T-helper 2 cell treated with Interferon-gamma antibody and Interleukin-4, amounts not matched to agents 100 ng/mL and 5 ng/mL, for 36 hours (primary cell): ENCODE measurements at places on chromosomes 6 and 20. TPM values are rescaled to one million over a fixed set of nuclear protein-coding genes. Genes with fewer than 3 reads are reported as not detected.

The PBOV1 gene
- total RNA-seq: not detected in 2 replicates

The SYCP2 gene
- total RNA-seq: 8.5 and 9.0 TPM in 2 replicates

The TMEM30A gene
- 70.9 and 74.9 TPM in 2 replicates for total RNA-seq

The DSP gene
- total RNA-seq: 0.02 TPM in 1 of 2 replicates, not detected in the other

The XKR7 gene
- 0.05 TPM in 2 replicates for total RNA-seq

The FAXC gene
- 0.23 TPM in 1 of 2 replicates, not detected in the other for total RNA-seq

The PHACTR3 gene
- not detected in 2 replicates for total RNA-seq

The BMP5 gene
- total RNA-seq: not detected in 2 replicates

The CFB gene
- total RNA-seq: not detected in 2 replicates

The PLN gene
- not detected in 2 replicates for total RNA-seq

The TMEM200A gene
- total RNA-seq: 2.6 and 3.3 TPM in 2 replicates

The CDH4 gene
- 0.05 TPM in 1 of 2 replicates, not detected in the other for total RNA-seq

The KCNQ5 gene
- 13.7 and 15.7 TPM in 2 replicates for total RNA-seq

The TMEM170B gene
- total RNA-seq: 0.23 and 0.34 TPM in 2 replicates

The SLC17A2 gene
- total RNA-seq: not detected in 2 replicates

The FAM83B gene
- not detected in 2 replicates for total RNA-seq

The ESR1 gene
- 0.23 and 0.59 TPM in 2 replicates for total RNA-seq

The CEP85L gene
- total RNA-seq: 39.1 and 41.2 TPM in 2 replicates

The NRN1 gene
- total RNA-seq: 0.86 and 1.1 TPM in 2 replicates

The PGBD1 gene
- total RNA-seq: 2.4 and 2.8 TPM in 2 replicates

The DLL1 gene
- total RNA-seq: 0.50 TPM in 1 of 2 replicates, not detected in the other

The TBPL1 gene
- 29.1 and 29.9 TPM in 2 replicates for total RNA-seq

The ETV7 gene
- total RNA-seq: 2.7 and 3.0 TPM in 2 replicates

The OR2B6 gene
- 0.30 TPM in 1 of 2 replicates, not detected in the other for total RNA-seq

The SYCP2L gene
- total RNA-seq: 0.34 and 0.36 TPM in 2 replicates

The KIF25 gene
- not detected in 2 replicates for total RNA-seq

The GLP1R gene
- total RNA-seq: not detected in 2 replicates

The NDRG3 gene
- total RNA-seq: 30.0 and 33.2 TPM in 2 replicates

The BANF2 gene
- total RNA-seq: not detected in 2 replicates

The OOEP gene
- 0.66 and 0.84 TPM in 2 replicates for total RNA-seq

The HCK gene
- not detected in 2 replicates for total RNA-seq

The VPS52 gene
- total RNA-seq: 65.8 and 68.3 TPM in 2 replicates

The VTA1 gene
- total RNA-seq: 38.2 and 41.6 TPM in 2 replicates

The TPX2 gene
- total RNA-seq: 117 and 119 TPM in 2 replicates

The CCDC167 gene
- total RNA-seq: 70.5 and 72.1 TPM in 2 replicates

The SERPINB6 gene
- total RNA-seq: 31.8 and 32.3 TPM in 2 replicates

The FOXP4 gene
- 5.0 and 5.6 TPM in 2 replicates for total RNA-seq

The FLRT3 gene
- total RNA-seq: not detected in 2 replicates

The ARMH2 gene
- total RNA-seq: 0.61 and 1.4 TPM in 2 replicates
